ENCODE measurements at places on chromosomes 5 and 9. TPM values are rescaled to one million over a fixed set of nuclear protein-coding genes. Genes with fewer than 3 reads are reported as not detected.
A peak's percentile ranks its signal among the peaks of the same experiment; 100 is the strongest.

GRCh38 chr9:107866711-107867311, 377.2 kb upstream of the KLF4 start:
- no peaks in the 10 kb centered on the region for H3K27me3 ChIP-seq
- DNase-seq = no peak
- no peak overlapping the region for H3K27ac ChIP-seq
- H3K4me3 ChIP-seq = no peak overlapping the region

Gene CCL21
- not detected for total RNA-seq

Gene PSAT1
- total RNA-seq = 71.8 TPM

GRCh38 chr5:107248066-107248695, 422.6 kb downstream of the EFNA5 start:
- no peak overlapping the region for H3K27ac ChIP-seq
- H3K27me3 ChIP-seq = no peaks in the 10 kb centered on the region
- no peaks in the 10 kb centered on the region for H3K4me1 ChIP-seq
- no peaks in the 10 kb centered on the region for H3K36me3 ChIP-seq
- peak; percentile 22 for DNase-seq

GRCh38 chr5:134524272-134524825, 1.1 kb upstream of the JADE2 start:
- H3K36me3 ChIP-seq = no peaks in the 10 kb centered on the region
- no peak for DNase-seq
- H3K27ac ChIP-seq = peak overlapping the region; percentile 99
- peak overlapping the region; percentile 85 for H3K4me3 ChIP-seq
- peaks cover 32% of the 10 kb centered on the region for H3K4me1 ChIP-seq

GRCh38 chr5:5200133-5200532, 60.0 kb downstream of the ADAMTS16 start:
- H3K27ac ChIP-seq = no peak overlapping the region
- no peak overlapping the region for H3K4me3 ChIP-seq
- no peak for DNase-seq
- no peaks in the 10 kb centered on the region for H3K4me1 ChIP-seq

Gene TJP2
- 40.2 TPM for total RNA-seq

DNA sequence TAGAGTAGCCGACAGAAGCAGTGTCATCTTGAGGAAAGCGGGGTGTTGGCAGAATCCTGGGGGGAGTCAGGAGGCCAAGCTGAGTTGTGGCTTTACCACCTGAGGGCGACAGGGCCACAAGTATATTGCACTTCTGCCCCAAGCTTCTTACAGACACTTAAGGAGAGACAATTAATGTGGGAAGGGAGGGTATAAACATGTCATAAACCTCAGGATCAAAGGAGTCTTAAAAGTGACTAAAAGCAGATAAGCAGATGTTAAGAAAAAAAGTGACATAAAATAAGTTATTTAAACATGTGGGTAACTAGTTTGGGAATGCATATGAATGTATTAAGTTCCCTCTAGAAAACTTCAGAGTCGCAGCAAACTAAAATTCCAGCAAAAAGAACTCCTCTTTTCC, 63.9 kb downstream of the ERAP1 start:
- no peaks in the 10 kb centered on the region for H3K4me1 ChIP-seq
- no peak overlapping the region for H3K4me3 ChIP-seq
- no peaks in the 10 kb centered on the region for H3K27me3 ChIP-seq

GRCh38 chr9:134635351-134636148, 6.1 kb upstream of the COL5A1 start:
- no peak for DNase-seq
- no peak overlapping the region for H3K4me3 ChIP-seq
- H3K27me3 ChIP-seq = no peaks in the 10 kb centered on the region
- no peaks in the 10 kb centered on the region for H3K4me1 ChIP-seq
- H3K27ac ChIP-seq = no peak overlapping the region

DNA sequence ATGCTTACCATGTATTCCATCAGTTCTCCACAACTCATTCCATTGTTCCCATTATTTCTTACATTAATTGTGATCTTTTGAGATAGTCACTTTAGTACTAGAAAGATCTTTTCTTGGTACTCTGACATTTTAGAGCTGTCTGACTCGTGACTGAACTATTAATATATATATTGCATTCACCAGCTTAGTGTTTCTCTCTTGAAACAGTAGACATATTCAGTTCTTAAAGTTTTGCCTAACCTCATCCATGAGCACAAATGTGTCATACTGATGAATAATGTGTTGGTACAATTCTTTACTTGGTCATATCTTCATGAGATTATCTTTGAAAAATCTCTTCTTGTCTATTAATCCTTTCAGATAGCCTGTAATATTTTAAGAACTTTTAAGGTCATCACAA, 74.3 kb downstream of the NLN start:
- DNase-seq = no peak
- no peaks in the 10 kb centered on the region for H3K4me1 ChIP-seq
- H3K36me3 ChIP-seq = no peaks in the 10 kb centered on the region
- H3K27me3 ChIP-seq = no peaks in the 10 kb centered on the region
- H3K4me3 ChIP-seq = no peak overlapping the region
- H3K27ac ChIP-seq = no peak overlapping the region

DNA sequence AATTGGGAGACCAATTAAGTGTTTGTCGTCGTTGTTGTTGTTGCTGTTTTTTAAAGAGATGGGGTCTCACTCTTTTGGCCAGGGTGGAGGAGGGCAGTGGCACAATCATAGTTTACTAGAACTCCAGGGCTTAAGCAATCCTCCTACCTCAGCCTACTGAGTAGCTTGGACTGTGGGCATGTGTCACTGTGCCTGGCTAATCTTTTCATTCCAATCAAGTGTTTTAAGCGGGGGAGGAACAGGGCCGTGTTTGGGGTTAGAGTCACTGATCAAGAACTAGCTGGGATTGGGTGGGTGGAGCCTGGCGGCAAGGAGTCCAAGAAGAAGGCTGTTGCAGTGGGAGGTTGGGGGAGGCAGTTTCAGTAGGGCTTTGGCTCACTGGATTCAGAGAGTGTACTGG, 13.8 kb downstream of the SNX30 start:
- H3K4me1 ChIP-seq = no peaks in the 10 kb centered on the region
- no peak overlapping the region for H3K27ac ChIP-seq
- DNase-seq = no peak
- no peaks in the 10 kb centered on the region for H3K27me3 ChIP-seq
- no peak overlapping the region for H3K4me3 ChIP-seq
- H3K36me3 ChIP-seq = no peaks in the 10 kb centered on the region

DNA sequence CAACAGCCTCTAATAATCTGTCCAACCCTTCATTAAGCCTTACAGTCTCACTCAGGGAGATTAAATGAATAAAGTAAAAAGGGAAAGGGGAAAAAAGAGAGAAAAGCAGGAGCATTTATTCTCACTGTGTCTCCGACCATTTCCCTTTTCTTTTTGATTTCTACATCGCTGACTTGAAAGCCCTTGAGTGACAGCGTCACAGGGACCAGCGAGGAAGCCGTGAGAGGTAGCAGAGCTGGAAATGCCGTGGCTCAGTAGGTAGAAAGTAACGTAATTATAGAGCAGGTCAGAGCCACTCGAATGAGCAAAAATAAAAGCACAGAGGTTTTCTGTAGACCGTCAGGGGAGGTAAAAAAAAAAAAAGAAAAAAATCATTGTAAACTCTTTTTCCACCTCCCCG, 52.4 kb downstream of the ASS1 start:
- no peaks in the 10 kb centered on the region for H3K36me3 ChIP-seq
- H3K4me3 ChIP-seq = no peak overlapping the region
- H3K27ac ChIP-seq = no peak overlapping the region
- H3K27me3 ChIP-seq = no peaks in the 10 kb centered on the region

Gene IL5
- total RNA-seq = not detected

- H3K4me1 ChIP-seq = no peaks in the 10 kb centered on the region
- DNase-seq = no peak
- no peak overlapping the region for H3K27ac ChIP-seq
- no peak overlapping the region for H3K4me3 ChIP-seq
- no peaks in the 10 kb centered on the region for H3K27me3 ChIP-seq
- H3K36me3 ChIP-seq = no peaks in the 10 kb centered on the region
These were observed 4.6 kb downstream of the TLX3 start for GRCh38 chr5:171313481-171314206.

GRCh38 chr9:34089311-34089710, 37.2 kb downstream of the DCAF12 start:
- no peak overlapping the region for H3K4me3 ChIP-seq
- H3K36me3 ChIP-seq = peaks cover 15% of the 10 kb centered on the region
- no peak for DNase-seq
- no peak overlapping the region for H3K27ac ChIP-seq
- H3K4me1 ChIP-seq = no peaks in the 10 kb centered on the region

DNA sequence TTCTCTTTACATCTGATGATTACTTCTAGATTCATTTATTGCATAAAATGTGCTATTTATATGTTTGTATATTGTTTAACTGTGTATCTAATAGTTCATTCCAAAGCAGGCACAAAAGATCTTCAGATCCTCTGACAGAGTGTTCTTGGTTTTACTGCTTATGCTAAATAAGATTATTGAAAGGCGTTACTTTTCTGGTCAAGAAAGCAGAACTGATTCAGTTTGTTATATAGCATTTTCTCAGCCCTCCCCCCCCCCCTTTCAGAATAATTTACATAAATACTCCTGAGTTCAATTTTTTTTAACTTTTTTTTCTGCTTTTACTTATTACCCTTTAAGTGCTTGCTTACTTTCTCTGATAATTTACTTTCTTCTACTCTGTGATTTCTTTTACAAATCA, 15.4 kb downstream of the CDC42SE2 start:
- DNase-seq = no peak
- H3K4me3 ChIP-seq = no peak overlapping the region
- H3K27me3 ChIP-seq = no peaks in the 10 kb centered on the region
- H3K27ac ChIP-seq = peak overlapping the region; percentile 41
- peaks cover 30% of the 10 kb centered on the region for H3K4me1 ChIP-seq

Gene SLC6A18
- total RNA-seq = not detected

GRCh38 chr9:37311938-37312708, 110.4 kb upstream of the GRHPR start:
- no peak for DNase-seq
- H3K27me3 ChIP-seq = no peaks in the 10 kb centered on the region
- H3K4me3 ChIP-seq = no peak overlapping the region
- H3K27ac ChIP-seq = no peak overlapping the region
- no peaks in the 10 kb centered on the region for H3K4me1 ChIP-seq

- 0 out of 2 replicates have a peak, but pooled peaks cover 4% of the 10 kb centered on the region for H3K36me3 ChIP-seq
- H3K4me3 ChIP-seq = no peak overlapping the region
- H3K27ac ChIP-seq = no peak overlapping the region
- DNase-seq = no peak
- H3K4me1 ChIP-seq = no peaks in the 10 kb centered on the region
These were observed 33.8 kb downstream of the ZNF131 start for GRCh38 chr5:43154469-43154868.

DNA sequence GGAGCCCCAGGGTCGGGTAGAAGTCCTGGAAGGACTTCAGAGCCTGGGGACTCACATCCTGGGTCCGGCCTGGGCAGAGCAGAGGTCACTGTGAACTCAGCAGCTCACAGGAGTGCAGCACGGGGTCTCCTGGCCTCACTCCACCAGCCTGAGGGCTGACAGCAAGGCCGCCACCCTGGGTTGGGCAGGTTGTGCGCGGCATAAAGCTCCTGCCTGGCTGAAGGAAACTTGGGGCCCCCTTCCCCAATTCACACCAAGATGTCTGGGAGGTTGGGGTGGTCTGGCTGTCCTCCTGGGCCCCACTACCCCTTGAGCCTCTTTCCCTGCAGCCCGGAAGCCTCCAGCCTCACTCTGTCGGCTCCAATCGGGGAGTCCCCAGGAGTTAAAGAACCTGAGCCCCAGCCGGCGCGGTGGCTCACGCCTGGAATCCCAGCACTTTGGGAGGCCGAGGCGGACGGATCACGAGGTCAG, 2.1 kb downstream of the LCN15 start:
- no peaks in the 10 kb centered on the region for H3K36me3 ChIP-seq
- H3K27ac ChIP-seq = no peak overlapping the region
- H3K27me3 ChIP-seq = no peaks in the 10 kb centered on the region
- no peak overlapping the region for H3K4me3 ChIP-seq
- DNase-seq = no peak

Gene PRDM9
- not detected for total RNA-seq

DNA sequence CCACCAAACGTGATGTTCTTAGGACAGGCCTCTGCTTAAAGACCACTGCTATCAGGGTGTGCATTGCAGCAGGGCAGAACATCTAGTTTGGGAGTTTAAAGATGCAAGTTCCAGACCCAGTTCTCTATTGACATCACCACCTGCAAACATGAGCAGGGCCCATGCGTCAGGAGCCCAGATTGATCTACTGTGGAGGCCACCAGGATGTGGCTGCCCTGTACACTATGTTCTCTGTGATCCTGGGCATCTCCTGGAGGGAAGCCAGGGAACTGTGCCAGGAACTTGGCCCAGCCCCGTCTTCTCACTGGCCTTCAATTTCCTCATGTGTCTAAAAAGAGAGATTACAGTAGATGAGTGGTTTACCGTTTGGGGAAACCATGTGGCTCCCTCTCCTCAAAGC, 87.1 kb downstream of the PDE6A start:
- DNase-seq = no peak
- H3K4me1 ChIP-seq = peaks cover 4% of the 10 kb centered on the region
- no peaks in the 10 kb centered on the region for H3K27me3 ChIP-seq
- no peaks in the 10 kb centered on the region for H3K36me3 ChIP-seq
- no peak overlapping the region for H3K27ac ChIP-seq

DNA sequence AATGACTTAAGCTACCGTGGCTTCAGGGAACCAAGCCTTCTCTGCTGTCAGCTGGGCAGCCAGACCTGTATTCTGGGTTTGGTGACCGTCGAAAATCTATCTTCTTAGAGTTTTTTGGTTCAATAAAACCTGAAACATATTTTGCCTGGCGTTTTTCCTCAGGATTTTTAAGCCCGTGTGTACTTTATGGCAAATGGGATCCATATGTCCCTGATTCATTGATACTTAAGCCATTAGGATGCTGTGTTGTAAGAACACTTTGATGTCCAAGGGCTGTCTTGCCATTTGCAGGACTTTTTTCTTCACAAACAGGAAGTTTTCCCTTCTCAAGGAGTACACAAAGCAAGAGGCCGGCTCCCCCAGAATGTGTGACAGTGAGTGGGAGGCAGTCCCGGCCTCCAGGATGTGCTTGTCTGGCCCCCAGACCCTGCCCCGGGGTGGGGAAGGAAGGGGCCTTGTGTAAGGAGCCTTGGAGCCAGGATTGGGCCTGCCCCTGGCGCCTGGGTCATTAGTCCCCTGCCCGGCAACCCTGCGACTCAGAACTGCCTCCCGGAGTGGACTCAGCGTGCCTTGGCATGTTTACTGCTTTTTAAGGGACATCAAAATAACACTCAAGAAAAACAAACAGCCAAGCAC, 83.4 kb upstream of the SMIM23 start:
- no peaks in the 10 kb centered on the region for H3K4me1 ChIP-seq
- no peak overlapping the region for H3K4me3 ChIP-seq
- no peak for DNase-seq
- H3K27ac ChIP-seq = no peak overlapping the region
- H3K36me3 ChIP-seq = no peaks in the 10 kb centered on the region

Gene GLDC
- total RNA-seq = 4.0 TPM

DNA sequence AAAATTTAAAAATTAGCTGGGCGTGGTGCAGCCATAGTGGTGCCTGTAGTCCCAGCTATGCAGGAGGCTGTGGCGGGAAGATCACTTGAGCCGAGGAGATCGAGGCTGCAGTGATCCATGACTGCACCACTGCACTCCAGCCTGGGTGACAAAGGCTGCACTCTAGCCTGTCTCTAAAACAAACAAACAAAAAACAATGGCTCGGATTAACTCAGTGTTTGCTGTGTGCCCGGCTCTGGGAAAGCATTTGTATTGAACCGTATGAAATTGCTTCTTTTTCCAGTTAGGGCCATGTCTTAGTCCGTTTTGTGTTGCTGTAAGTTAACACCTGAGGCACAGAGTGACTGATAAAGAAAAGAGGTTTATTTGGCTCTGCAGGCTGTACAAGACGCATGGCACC, 62.6 kb downstream of the CFAP77 start:
- no peak for DNase-seq
- no peak overlapping the region for H3K27ac ChIP-seq
- no peak overlapping the region for H3K4me3 ChIP-seq
- H3K27me3 ChIP-seq = no peaks in the 10 kb centered on the region
- H3K36me3 ChIP-seq = no peaks in the 10 kb centered on the region

Gene OR2V2
- total RNA-seq = not detected

All from Panc1 (cell line).